ENCODE measurements at places on chromosomes 6 and 20.
A peak's percentile ranks its signal among the peaks of the same experiment; 100 is the strongest.

DNA sequence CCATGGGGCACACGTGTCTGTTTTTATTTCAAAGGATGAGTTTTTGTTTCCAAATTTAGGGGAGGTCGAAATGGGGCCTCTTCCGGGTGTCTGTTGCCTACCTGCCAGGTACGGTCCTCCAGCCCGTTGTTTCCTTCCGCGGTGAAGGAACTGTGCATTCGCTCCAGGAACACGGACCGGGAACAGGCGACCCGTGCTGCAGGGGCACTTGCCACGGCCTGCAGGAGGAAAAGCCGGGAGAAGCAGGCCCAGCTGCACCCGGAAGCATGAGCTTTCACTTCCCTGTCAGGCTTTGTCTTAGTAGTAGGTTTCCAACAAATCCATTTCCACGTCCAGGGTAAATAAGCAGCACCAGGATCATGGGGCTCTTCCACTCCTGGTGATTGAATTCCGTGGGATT, 17.0 kb upstream of the NPEPL1 start:
- no peak for DNase-seq

DNA sequence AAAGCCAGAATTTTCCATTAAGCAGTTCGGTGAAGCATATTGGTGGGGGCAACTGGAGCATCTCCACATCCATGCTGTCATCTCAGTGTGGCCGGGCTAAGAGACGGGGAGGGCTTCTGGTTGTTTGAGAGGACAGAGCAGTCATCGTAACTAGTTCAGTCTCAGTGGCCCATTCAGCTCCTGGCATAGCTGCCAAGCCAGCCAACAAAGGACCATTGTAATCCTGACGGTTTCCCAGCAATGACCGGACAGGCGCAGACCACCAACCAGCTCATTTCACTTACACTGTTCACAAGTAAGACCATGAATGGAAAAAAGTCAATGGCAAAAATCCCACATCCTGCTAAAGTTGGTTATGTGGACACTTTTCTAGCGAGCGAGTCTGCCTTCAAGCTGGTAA, 14.9 kb upstream of the HDDC2 start:
- no peak for DNase-seq

GRCh38 chr20:51085769-51086168, 62.9 kb upstream of the KCNG1 start:
- no peak for DNase-seq

GRCh38 chr6:106003268-106003987, 82.7 kb upstream of the PRDM1 start:
- no peak for DNase-seq

- no peak for DNase-seq
These were observed 67.0 kb upstream of the SIRPA start for GRCh38 chr20:1827974-1828785.

DNA sequence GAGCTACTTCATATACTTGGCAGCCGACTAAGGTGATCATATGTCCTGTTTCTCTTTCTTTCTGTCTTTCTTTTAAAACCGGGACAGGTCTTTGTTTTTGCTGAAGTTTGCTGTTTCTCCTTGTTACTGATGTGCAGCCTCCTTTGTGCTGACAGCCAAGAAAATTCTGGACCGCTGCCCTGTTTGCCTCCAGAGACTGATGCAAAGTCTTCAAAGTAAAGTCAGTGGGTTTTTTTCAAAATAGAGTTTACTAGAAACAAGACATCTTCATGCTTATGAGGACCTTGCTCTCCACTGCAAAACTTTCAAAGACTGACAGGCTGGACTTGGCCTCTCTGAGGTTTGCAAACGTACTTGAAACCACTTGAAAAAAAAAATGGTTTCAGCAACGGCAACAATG, 510.5 kb upstream of the MAP3K7 start:
- no peak for DNase-seq

GRCh38 chr6:14278446-14278845, 160.9 kb downstream of the CD83 start:
- DNase-seq: no peak

DNA sequence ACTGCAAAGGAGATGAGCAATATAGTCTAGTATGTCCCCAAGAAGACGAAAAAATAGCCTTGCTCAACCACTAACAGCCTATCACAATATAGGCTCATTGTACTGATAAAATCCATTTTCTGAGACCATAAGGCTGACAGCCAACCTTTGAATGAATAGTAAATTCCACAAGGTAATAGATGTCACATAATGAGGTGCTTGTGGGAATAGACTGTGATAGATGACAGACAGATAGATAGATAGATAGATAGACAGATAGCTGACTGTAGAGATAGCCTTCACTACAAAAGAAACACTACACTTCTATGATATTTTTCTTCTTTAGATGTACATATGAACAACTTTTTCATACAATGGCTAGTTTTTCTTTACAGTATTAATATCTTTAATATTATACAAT, 760.3 kb upstream of the NRSN1 start:
- no peak for DNase-seq

- DNase-seq: no peak
These were observed 42.8 kb upstream of the GLP1R start for GRCh38 chr6:39005774-39006173.

GRCh38 chr20:61420056-61420455, 168.0 kb downstream of the CDH4 start:
- DNase-seq: no peak

DNA sequence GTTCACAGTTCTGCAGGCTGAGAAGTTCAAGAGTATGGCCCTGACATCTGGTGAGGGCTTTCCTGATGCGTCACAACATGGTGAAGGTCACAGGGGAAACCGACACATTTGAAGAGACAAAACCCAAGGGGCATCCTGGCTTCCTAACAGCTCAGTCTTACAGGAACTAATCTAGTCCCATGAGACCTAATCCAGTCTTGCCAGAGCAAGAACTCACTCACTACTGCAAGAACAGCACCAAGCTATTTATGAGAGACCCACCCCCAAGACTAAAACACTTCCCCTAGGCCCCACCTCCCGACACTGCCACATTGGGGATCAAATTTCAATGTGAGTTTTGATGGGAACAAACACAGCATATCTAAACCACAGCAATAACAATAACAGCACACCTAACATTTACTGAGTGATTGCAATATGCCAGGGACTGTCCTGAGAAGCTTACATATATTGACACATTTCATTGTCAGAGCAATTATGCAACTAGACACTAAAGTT, 46.6 kb downstream of the TPBG start:
- DNase-seq: no peak

GRCh38 chr6:64777941-64778785, 928.9 kb downstream of the EYS start:
- no peak for DNase-seq

GRCh38 chr20:32577023-32577422, 8.1 kb downstream of the NOL4L start:
- DNase-seq: no peak

DNA sequence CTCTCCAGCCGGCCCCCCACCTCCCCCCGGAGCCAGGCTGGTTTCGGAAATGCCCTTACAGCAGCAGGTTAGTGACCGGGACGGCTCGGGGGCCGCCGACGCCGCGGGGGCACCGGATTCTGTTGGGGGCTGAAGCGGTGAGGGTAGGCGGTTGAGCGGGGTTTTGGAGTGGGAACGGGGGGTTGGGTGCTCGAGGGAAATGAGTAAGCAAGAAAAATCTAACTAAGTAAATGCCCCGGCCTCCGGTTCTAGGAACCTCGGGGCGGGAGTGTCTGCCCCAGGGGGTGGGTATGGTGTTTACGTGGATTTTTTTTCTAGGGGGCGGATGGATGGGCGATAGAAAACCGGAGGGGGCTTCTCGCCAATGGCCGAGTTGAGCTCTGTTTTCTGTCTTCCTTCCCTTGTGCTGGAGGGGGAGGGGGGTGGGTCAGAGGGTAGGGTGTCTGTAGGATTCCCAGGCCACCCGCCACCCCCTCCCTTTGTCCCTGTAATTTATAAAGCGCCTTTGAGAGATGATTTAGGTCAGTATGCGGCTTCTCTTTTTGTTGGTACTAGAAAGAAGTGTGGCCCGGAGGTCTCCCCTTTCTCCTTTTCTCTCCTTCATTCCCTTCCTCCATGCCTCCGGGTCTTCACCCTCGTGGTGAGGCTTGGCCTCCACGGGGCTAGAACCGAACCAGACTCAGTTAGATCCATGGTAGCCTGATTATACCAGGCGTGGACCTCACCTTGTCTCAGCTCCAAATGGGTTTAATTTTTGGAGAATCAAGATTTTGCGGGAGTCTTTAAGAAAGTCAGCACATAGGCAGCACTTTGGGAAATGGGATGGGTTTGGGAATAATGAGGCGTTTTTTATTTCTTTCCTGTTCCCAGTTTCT, 2.3 kb downstream of the E2F3 start:
- DNase-seq: peak; percentile 75

DNA sequence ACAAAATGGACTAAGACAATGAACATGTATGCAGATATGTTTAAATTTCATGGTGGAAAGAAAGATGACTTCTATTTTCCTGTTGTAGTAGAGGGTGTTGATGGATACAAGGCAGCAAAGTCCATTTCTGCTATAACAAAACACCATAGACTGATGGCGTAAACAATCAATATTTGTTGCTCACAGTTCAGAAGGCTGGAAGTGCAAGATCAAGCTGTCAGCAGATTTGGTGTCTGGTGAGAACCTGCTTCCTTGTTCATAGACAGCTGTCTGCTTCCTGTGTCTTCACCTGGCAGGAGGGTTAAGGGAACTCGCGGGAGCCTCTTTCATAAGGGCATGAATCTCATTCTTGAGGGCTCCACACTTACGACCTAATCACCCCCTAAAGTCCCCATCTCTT, 83.0 kb upstream of the ELOVL5 start:
- DNase-seq: no peak

DNA sequence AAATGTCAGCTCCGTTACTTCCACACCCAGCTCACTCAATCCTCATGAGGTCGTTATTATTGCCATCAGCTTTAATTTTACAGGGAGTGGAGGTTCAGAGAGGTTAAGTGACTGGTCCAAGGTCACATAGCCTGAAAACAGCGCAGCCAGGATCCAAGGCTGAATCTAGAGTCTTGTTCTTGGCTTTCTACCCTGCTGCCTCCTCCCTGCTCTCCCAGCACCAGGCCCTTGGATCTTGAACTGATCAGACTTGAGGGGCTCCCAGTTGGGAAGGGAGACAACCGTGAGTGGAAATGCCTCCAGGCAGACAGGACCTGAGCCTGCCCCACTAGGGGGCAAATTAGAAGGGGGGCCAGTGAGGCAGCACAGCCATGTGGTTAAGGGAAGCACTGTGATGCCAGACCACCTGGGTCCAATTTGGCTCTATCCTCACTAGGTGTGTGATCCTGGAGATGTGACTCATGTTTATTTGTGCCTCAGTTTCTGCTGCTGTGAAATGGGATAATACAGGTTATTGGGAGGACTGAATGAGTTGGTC, 135.6 kb upstream of the PTPN1 start:
- no peak for DNase-seq

- no peak for DNase-seq
These were observed 31.1 kb upstream of the SSTR4 start for GRCh38 chr20:23003881-23004460.

DNA sequence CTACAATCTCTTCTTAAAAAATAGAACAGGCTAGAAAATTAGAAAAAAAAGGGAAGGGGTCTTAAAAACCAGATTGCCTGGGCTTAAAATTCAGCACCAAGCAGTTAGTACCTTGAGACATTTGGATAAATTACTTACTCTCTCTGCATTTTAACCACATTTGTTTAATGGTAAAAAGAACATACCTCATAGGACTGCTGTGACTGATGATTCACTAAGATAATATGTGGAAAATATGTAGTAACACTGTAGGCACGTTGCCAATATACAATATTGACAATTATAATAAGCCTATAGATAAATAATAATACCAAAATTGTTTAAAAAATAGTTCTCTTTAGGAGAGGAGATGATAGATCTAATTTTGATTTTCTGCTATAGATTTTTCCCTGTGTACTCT, 750.4 kb downstream of the TENT5A start:
- DNase-seq: no peak

DNA sequence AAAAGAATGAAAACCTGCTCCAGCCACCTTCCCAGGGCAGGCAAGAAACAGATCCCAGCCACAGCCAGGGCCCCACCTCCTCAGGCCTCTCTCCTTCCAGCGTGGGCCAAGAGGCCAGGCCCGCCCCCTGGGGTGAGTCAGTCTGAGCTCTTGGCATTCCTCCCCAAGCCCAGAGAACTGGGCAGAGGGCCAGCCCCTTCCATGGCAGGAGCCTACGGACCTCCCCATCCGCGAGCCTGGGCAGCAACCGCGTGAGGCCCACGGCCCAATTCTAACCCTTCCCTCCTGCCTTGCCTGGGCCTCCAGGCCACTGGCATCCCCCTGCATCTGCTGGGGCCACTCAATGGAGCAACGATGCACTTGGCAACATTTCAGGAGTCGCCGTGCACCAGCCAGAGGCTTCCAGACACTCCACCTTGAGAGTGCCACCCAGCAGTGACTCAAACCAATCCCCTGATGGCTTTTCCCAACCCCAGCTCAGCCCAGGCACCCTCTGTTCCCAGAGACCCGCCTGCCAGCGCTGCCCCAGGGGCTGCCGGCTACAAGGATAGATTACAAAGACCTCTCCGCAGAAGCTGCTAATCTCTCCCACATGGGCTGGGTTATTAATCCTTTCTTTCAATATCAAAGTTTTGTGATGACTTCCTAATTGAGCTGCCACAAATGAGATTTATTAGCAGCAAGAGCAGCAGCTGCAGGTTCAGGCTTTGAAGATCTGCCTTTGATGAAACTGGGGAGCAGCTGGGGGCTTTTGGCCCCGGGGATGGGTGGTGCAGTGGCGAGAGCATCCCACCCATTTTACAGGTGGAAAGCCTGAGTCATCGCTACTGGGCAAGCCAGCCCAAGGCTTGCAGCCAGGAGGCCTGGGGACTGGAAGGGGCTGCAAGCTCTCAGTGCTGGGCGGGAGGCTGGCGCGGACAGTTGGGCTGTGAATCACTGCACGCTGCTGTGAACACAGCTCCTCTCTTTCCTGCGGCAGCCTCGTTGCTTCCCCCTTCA, 85.7 kb downstream of the NFATC2 start:
- no peak for DNase-seq

DNA sequence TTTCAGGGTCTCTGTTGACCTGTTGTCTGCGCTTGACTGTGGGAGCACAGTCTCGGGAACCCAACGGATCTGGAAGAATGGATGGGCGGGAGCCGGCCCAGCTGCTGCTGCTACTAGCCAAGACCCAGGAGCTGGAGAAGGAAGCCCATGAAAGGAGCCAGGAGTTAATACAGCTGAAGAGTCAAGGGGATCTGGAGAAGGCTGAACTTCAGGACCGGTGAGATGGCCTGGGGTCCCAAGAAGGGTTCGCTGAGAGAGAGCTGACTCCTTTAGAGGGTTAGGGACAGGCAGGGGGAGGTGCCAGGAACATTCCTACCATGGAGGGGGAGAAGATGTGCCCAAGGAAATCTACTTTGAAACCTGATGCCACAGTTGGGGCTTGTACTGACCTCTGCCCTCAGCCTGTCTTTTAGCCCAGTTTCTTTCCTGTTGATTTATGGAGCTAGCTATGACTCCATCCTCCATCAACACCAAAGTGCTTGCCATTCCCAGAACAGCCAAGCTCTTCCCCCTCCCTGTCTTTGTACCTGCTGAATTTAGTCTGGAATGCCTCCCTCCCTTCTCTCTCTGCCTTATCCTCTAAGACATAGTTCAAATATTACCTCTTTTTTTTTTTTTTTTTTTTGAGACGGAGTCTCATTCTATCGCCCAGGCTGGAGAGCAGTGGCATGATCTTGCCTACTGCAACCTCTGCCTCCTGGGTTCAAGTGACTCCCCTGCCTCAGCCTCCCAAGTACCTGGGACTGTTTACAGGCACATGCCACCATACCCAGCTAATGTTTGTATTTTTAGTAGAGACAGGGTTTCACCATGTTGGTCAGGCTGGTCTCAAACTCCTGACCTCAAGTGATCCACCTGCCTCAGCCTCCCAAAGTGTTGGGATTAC, 12.2 kb downstream of the CEP250 start:
- no peak for DNase-seq

GRCh38 chr20:63886054-63886419, 8.9 kb upstream of the DNAJC5 start:
- DNase-seq: no peak
